ENCODE measurements at places on chromosomes 4 and X. TPM values are rescaled to one million over a fixed set of nuclear protein-coding genes. Genes with fewer than 3 reads are reported as not detected.
A peak's percentile ranks its signal among the peaks of the same experiment; 100 is the strongest.

- peak; percentile 7 for DNase-seq
Observed at GRCh38 chr4:84681486-84682274, 98.8 kb downstream of the CDS1 start.

GRCh38 chrX:31521941-31522340 is 450.1 kb upstream of the FTHL17 start:
- DNase-seq, result no peak

Gene ARHGAP6
- 14.4 TPM for polyA plus RNA-seq

DNA sequence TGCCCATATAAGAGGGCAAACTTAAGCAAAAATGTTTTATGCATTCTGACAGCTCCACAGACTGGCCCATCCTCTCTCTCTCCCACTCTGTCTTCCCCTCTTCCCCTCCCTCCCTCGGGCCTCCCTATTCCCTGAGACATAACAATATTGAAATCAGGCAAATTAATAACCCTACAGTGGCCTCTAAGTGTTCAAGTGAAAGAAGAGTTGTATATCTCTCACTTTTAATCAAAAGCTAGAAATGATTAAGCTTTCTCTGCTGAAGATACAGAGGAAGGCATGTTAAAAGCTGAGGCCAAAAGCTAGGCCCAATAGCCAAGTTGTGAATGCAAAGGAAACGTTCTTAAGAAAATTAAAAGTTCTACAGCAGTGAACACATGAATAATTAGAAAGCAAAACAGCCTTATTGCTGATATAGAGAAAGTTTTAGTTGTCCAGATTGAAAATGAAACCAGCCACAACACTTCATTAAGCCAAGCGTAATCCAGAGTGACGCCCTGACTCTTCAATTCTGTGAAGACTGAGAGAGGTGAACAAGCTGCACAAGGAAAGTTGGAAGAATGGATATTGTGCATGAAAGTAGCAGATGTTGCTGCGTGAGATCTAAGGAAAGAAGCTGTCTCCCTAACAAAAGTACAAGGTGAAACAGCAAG is 54.9 kb downstream of the USO1 start:
- DNase-seq, result no peak

Gene PGRMC2
- 123 TPM for polyA plus RNA-seq

DNA sequence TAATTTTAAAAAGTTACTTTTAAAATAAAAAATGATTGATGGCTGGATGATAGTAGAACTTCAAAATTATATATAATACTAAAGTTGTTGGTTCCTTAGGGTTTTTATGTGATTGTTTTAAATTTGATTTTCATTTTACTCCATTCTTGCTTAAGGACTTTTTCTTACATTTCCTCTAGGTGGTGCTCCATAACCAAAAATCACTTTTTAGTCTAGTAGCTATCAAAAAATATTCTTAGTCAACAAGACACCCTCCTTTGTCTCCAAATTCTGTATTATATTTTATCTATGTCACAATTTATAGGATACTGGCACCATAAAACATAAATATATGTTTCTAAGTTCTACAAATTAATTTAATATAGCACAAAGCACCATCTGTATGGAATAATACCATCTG is 67.2 kb upstream of the BRWD3 start:
- peak; percentile 3 for DNase-seq

Measured in left renal cortex interstitium (tissue), 4 donors.